Renal cortical epithelial cell (primary cell): ENCODE measurements at places on chromosomes 5 and 9.

DNA sequence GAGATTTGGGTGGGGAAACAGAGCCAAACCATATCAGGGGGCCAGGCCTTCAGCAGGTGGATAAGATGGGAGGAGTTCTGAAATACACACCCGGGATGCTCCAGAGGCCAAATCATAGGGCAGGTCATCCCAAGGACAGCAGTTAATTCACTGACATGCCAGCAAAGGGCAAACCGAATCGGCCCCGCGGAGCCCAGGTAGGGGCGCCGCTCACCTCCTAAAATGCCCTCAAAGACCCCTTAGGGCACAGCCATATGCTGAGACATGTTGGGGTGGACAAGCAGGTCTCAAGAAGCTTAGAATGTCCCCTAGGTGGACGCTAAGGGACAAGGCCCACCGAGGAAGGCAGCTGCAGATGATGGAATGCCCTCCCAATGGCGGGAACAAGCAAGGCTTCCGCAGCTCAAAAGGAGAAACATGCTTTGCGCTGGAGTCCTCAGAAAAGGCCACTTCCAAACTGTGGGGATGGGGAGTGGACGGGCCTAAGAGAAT, 144.9 kb downstream of the ERCC6L2 start:
- DNase-seq: no peak

GRCh38 chr9:137502008-137502911, 43.1 kb upstream of the NSMF start:
- DNase-seq: no peak

GRCh38 chr5:89064054-89064453, 181.1 kb upstream of the MEF2C start:
- peak; percentile 26 for DNase-seq

DNA sequence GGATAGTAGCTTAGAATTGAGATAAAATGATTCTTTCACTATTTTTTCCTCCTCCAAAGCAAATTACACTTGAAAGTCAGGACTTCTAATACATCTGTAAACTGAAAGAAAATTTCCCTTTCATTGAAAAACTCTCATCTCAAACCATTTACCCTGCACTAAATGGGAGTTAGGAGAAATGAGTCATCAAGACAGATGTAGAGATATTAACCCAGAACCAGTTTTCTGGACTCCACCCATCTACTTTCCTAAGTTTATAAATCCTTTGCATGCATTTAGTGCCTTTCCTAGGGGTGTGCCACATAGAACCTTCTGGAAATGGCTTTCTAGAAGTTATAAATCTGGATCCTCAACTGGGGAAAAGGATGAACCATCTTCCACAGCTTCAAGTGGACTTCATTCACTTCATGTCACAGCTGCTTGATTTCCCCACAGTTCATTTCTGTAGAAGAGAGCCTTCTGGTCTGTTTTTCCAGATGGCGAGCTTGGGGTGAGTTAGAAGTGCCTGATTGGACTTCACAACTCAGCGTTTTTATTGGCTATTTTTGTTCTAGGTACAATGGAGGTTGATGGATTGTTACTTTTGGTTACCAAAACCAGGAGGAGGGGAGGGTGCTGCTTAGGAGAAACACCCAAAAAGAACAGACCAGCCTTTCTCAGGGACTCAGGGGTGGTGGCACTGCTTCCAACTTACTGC, 72.5 kb upstream of the GPR151 start:
- DNase-seq: peak; percentile 21

GRCh38 chr5:102782217-102782872, 27.2 kb downstream of the PAM start:
- no peak for DNase-seq

DNA sequence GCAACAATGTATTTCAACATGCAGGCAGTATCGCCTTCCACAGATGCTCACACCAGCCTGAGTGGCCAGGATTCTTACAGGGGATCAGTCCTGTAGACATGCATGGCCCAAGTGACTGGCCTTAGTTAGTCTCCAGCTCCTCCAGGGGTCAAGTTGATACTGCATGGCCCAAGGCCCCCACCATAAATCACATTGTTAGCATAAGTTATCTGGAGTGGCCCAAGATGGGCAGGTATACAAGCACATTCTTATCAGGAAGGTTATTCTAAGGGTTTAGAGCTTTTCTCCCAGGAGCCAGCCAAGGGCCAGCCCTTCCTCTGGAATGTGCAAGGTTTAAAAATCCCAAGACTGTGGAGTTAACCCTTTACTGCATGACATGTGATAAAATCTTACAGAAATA, 230.9 kb upstream of the NFIL3 start:
- no peak for DNase-seq

DNA sequence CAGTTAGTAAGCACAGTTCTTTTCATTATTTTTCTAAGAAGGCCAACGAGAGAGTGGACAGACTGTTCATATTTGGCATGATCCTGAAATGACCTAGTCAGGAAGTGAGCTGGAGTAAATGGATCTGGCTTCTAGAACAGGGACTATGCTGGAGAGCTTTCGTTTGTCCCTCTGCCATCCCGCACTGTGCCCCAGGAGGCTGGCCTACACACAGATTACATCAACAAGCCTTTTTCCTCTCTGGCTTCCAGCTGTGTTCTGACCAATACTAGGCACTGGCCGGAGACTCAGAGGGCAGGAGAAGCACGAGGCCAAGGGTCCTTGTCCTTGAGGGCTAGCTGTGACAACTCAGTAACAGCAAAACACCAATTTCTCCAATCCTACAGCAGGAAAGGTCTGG, 127.8 kb downstream of the MED27 start:
- DNase-seq: no peak

DNA sequence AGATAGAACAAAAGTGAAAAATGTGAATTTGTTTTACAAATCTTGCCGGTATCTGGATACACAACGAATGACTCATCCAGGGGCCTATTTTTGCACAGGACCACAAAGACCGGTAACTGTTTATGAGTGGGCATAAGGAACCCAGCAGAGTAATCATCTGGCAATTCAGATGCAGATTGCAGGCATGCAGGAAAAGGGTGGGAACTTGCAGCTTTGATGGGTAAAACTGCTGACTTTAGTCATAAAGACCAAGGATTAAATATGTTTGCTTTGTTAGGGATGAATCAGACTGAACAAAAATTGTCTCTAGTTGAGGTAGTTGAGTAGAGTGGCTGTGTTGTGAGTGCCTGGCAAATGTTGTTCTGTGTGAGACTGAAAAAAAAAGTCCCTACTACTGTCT, 309.6 kb upstream of the CCNH start:
- DNase-seq: no peak

GRCh38 chr9:65459756-65460320, 174.8 kb upstream of the FOXD4L5 start:
- no peak for DNase-seq

- DNase-seq: no peak
These were observed 191.1 kb downstream of the OLFM1 start for GRCh38 chr9:135278586-135278985.

GRCh38 chr5:2433086-2433485, 318.4 kb downstream of the IRX2 start:
- DNase-seq: no peak

DNA sequence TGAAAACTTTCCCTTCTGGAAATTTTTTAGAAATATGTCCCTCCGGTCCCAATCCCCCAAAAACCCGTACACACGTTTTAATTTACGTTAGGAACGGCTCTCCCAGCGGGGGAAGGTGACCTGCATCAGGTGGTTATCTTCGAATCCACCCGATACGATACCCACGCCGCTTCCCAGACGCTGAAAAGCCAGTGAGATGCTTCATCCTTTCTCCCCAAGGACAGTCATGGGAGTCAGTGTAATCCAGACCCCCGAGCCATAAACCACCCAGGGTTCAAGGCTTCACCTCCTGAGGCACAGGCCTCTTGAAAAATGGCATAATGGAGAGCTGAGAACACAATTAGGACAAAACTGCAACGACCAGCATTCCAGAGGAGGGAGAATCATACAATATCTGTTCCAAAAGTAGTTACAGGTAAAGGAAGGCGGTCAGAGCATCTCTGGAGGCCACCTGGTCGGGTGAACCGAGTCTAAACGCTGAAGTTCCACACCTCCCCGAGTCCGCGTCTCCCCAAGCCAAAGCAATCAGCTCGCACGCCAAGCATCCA, 857 bp downstream of the FAM169A start:
- no peak for DNase-seq

DNA sequence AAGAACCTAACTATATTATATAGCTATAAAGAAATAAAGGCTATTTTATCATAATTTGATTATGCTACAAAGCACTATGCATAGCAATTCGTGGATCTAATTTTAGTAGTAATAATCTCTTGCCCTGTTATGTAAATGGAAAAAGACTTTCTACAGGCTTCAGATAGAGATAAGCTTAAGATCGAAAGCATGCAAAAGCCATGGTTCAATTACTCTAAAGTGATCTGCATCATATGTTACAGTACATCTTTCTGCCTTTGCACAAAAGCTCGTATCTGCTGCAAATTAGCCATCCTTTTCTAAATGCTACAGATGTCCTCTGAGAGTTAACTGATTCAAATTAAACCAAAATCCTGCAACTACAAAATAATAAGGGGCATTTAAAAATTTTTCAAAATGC, 234.8 kb upstream of the TMEM161B start:
- DNase-seq: no peak

- DNase-seq: no peak
These were observed 25.9 kb downstream of the SUSD1 start for GRCh38 chr9:112149211-112149610.

DNA sequence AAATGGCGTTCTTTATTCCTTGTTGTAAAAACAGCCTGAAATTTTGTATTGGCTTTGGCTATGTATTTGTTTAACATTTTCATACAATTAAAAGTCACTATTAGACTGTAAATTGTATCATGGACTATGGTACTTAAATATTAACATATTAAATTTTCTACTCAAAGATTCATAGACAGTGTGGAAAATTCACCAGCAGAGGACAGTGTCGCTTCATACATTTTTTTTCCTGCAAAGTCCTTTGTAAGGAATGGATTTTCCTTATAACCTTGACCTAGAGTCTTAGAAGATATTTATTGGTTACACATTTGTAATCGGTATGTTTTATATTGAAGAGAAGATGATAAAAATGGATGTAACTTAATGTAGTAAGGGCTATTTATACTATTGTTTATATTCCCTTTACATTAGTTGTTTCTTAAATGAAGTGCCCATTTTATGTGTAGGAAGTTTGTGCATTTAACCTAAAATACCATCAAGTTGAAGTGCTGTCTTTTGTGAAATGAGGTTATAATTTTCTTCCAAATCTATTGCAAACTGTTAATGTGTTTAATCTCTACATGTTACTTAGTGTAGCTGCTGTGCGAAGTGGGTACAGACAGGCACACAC, 150.1 kb downstream of the KDM4C start:
- peak; percentile 58 for DNase-seq

- peak; percentile 18 for DNase-seq
These were observed 225.7 kb downstream of the MAST4 start for GRCh38 chr5:66821688-66822429.

DNA sequence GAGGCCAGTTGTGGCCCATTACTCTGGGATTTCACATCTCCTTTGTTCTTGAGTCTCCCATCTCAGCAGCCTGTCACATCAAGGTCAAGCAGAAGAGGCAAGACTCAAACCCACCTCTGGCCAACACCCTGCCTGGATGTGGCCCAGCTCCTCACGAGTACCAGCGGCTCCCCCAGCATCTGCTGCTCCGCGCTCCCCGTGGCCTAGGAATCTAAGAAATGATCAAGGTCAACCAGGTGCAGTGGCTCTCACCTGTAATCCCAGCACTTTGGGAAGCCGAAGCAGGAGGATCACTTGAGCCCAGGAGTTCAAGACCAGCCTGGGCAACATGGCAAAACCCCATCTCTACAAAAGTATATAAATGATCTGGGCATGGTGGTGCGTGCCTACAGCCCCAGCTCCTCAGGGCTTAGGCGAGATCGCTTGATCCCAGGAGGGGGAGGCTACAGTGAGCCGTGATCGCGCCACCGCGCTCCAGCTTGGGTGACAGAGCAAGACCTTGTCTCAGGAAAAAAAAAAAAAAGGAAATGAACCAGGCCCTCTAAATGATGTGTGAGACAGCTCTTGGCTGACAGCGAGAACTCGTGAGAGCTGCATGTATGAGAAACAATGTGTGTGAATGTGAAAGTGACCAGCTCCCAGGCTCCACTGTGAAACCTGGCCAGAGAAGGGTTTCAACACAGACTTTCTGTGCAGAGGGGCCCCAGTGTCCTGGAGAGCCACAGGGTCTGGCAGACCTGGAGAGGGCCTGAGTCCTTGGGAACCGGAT, 61.6 kb upstream of the ANGPTL2 start:
- no peak for DNase-seq

DNA sequence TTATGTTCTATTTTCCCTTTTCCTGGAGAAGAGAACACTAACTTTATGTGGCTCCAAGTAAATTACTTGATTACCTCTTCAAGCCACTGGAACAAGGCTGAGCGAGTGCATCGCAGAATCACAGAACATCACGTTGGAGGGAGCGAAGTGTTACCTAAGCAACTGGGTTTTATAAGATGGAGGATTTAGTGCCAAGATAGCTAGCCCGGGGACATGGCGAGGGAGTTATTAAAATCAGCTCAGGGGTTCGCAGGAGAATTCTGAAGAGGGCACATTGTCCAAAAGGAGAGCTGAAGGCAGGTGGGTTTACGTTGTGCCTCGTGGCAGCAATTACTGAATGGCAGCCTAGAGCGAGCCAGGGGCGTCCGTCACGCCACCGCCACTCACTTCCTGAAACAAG, 563.2 kb upstream of the ADAMTS16 start:
- DNase-seq: no peak

- DNase-seq: no peak
These were observed 382.4 kb downstream of the NNT start for GRCh38 chr5:43985411-43985810.

- DNase-seq: no peak
These were observed 249.6 kb downstream of the DENND1A start for GRCh38 chr9:123680352-123680751.
